ENCODE measurements at places on chromosomes 7 and 10.
A peak's percentile ranks its signal among the peaks of the same experiment; 100 is the strongest.

- peak; percentile 25 for DNase-seq
These were observed 22.0 kb downstream of the CYTH3 start for GRCh38 chr7:6250364-6250833.

GRCh38 chr10:127117125-127117524 is 79.3 kb downstream of the INSYN2A start:
- DNase-seq = no peak

DNA sequence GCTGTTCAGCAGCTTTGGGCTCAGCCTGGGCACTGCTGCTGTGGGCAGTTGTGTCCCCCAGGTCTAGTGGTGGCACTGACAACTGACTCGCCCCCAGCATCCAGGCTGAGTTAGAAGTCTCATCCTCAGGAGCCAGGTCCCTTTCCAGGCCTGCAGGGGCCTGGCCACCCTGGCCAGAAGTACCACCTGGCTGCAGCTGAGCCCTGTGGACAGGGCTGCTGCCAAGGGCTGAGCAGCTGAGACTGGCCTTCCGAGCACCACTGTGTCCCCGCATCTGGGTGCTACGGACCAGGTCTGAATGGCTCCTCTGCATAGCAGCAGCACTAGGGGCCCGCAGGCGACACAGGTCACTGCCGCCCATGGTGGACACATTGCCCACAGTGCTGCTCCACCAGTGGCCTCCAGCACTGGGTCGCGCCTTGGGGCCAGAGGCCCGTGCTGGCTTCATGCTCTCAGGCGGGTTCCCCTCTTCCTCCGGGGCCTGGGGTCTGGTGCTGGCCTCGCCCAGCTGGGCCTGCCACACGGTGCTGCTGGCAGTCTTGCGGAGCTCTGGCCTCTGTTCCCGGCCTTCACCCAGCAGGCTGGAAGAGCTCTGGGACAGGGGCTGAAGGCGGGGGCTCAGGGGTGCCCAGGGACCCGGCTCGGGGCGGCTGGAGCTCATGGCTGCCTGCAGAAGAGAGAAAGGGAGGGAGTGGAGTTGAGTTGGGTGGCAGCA is 6.2 kb downstream of the GPRIN2 start:
- DNase-seq = no peak

DNA sequence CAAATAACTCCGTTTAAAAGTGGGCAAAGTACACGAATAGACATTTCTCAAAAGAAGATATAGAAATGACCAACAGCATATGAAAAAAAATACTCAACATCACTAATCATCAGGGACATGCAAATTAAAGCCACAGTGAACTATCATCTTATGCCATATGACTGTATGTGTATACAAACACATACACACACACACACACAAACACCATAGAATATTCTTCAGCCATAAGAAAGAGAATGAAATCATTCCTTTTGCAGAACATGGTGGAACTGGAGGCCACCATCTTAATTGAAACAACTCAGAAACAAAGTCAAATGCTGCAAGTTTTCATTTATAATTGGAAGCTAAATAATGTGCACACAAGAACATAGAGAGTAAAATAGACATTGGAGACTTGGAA is 1019.4 kb downstream of the KCNMA1 start:
- DNase-seq = no peak

DNA sequence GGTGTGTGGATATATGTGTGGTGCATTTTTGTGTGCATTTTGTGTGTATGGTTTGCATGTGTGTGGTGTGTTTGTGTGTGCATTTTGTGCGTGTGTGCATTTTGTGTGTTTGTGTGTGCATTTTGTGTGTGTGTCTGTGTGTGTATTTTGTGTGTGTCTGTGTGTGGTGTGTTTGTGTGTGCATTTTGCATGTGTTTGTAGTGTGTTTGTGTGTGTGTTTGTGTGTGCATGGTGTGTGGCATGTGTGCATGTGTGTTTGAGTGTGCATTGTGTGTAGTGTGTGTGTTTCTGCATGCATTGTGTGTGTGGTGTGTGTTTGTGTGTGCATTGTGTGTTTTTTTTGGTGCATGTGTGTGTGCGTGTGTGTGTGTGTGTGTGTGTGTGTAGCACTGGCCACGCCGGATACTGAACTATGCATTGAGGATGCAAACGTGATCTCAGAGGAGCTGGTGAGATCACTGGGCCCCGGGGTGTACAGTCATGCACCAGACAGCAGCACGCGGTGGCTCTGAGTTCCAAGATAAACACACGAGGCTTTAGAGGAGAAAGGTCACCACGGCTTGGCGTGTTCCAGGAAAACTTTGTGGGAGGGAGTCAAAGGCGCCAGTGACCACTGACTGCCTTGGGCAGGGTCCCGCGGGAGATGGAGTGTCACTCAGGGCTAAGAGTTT is 106.6 kb upstream of the SHH start:
- DNase-seq = no peak

GRCh38 chr10:600876-601659 is 88.4 kb downstream of the DIP2C start:
- no peak for DNase-seq

DNA sequence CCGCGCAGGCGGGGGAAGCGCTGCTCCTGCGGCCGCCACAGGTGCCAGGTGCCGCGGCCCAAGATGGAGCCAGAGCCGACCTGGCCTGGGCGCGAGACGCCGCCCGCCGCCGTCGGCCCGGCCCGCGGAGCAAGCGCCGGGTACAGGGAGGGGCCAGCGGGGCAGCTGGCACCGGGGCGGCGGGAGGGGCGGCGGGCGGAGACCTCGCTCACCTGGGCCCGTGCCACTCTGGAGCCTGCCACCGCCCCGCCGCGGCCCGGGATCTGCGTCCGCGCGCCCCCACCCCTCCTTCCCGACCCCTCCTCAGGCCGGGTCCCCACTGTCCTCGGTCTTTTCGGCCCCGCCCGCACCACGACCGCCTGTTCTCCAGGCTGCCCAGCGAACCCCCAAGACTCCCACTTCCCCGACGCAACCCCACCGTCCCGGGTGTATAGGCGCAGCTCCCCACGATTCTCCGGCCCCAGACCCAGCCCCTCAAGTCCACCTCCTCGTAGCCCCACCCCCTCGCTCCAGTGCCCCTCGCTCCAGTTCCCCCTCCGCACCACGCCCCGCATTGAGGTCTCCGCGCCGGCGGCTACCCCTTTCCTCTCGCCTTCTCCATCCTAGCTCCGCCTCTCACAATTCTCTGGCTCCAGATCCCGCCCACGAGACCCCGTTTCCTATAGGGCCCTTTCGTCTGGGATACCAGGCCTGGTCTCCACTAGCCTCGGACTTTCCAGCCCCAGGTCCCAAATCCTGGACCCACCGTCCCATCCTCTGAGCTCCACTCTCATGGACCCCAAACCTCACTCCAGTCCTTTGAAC is at the start of gene GPRIN2:
Gene GPRIN2 (minus strand): TSS at position 144 of the 804 bp plus-strand sequence. CDS start 5,922 bp downstream, outside the sequence.
- no peak for DNase-seq

- no peak for DNase-seq
These were observed 623.7 kb downstream of the TYW1 start for GRCh38 chr7:67620216-67620933.

DNA sequence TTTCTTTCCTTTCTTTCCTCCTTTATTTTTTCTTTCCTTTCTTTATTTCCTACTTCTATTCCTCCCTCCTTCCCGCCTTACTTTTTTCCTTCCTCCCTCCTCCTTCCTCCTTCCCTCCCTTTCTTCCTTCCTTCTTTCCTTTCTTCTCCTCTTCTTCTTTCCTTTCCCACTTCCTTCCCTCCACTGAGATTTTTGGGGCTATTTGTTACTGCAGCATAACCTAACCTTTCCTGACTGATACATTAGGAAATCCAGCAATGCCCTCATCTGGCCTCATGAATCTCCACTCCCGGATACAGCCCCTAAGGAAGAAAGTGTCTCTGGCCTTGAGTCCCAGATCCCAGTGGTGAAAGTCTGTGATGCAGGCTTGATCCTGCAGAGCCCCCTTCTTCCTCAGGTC is 38.6 kb upstream of the BAIAP2L1 start:
- DNase-seq = no peak

GRCh38 chr10:52394246-52394645 is 80.2 kb downstream of the DKK1 start:
- DNase-seq = no peak

DNA sequence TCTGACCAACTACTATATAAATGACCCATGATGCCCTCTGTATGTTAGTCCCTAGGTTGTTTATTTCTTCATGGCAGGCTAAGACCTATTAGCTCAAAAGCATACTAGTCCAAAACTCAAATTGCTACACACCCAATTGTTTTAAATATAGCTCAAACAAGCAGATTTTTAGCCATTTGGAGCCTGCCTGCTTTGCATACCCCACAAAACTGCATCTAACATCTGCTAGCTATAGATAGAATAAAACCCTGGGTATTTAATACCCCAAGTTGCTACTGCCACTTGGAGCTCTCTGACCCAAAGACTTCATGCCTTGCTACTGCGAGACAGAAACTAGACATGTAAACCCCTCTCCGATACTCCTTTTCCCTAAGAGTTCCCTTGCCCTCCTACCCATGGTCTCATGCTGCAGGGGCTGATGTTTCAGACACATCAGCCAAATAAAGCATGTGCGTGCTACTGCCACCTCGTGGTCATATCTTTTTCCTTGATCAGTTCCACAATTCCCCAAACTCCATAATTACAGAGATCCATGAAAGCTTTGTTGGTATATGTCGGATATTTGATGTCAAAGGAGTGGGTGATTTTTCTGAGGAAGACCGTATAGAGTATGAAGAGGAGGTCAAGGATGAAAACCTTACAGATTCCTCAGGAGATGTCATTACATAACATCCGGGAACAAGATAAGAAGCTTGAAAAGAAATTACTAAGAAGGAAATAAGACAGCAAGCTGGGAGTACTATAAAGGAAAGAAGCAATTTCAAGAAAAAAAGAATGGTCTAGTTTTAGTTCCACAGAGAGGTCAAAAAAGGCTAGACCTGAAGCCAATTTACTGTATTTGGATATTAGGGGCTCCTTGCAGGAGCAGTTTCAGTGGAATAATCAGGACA is 386.6 kb downstream of the SH2D4B start:
- peak; percentile 18 for DNase-seq

DNA sequence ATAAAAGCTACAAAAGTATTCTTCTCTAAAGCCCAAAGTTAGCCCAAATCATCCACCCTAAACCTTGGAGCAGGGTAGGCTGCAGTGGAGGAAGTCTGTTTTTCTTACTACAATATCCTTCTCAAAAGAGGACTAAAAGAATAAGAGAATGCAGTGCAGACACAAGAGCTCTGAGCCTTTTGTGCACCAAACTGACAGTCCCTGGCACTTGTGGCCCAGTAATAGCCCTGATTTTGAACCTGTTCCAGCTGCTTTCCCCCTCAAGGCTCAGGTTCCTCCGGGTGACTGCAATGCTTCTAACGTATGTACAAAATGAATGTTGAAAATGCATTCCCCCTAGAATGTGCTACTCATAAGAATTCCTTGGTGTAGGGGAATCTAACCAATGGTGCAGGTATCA is 154.4 kb downstream of the JAZF1 start:
- DNase-seq = no peak

DNA sequence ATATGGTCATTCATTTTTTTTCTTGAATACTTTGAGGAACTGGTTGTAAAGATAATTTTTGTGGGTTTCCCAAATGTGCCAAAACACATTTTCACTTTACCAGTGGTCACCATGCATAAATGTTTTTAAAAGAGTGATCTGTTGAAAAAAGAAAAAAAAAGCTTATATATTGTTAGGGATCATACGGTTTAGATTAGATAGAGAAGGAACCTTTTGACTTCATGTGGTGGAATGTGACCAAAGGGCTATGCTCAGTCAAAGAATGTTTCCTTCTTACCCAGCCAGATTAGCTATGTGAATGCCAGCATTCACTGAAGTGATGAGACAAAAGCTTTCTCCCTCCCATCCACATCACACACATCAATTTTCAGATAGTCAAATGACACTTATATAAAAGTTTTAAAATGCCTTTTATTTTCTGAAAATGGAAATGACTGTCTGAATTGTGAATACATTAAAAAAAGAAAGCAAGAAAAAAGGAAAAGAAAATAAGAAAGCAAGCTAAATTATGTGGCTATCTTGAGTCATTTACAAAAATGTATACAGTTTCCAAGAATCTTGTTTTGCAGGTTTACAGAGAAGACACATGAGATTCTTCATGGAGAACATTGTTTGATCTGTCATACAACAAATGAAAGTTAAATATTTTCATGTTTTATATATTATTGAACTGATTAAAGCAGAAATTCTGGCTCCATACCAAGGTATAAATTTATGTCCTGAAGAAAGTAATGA is 8.6 kb upstream of the CPED1 start:
- DNase-seq = no peak

- DNase-seq = no peak
These were observed 10.1 kb downstream of the STK17A start for GRCh38 chr7:43593010-43593409.

DNA sequence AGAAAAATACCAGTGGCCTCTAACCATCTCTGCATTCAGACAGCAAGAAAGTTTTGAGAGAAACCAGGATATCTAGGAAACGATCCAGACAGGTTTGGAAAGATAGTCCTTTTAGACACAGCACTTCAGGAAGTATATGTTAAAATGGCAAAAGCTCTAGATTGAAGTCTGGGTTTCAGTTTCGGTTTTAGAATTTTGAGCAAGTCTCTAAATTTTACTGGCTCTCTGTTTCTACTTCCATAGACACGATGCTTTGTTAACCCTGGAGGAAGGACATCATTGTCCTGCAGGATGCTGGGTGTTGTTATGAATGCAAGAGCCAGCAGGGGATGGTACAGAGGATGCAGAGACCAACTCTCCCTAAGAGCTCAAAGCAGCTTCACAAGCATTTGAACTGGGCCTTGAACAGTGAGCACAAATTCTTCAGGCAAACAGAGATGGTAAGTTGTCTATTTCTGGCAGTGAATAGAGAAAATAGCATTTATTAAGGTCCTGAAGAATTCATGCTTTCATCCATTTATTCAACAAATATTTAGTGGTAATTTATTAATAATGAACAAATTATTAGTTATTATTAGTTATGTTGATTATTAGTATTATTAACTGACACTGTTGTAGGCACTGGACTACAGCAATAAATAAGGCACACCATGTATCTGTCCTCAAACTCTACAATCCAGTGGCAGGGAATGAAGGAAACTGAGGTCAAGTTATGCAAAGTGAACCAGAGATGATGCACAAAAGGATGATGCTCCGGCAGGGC is 152.7 kb upstream of the NRP1 start:
- no peak for DNase-seq

DNA sequence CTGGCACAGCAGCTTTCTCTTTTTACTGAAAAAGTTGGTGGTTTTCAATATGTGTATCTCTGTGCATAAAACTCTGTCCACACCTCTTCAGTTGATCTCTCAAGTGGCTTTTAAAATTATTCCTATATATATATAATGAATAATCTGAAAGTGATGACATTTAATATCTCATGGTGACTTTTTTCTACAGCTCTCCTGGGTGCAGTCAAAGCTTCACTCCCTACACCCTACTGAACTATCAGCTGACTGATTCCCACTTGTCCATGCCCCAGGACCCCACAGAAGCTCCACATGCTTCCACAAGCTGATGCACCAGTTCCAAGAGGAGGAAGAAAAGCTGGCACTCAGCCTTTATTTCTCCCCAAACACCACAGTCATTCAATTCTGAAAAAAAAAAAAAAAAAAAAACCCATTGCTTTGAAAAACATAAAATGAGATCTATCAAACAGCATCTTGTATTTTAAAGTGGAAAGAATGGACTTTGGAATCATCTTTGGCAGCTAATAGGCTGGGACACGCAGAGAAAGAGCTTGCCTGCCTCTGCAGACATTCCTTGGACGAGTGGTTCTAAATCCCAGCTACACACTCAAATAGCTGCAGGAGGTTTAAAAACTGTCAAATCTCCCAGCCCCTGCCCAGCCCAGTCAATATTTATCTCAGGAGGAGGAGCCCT is 75.3 kb upstream of the GDF10 start:
- DNase-seq = no peak

- no peak for DNase-seq
These were observed 1.6 kb downstream of the NCOA4 start for GRCh38 chr10:46028584-46029460.

- no peak for DNase-seq
These were observed 16.4 kb downstream of the LRRC4 start for GRCh38 chr7:128014811-128015210.

GRCh38 chr10:101492205-101492604 is 95.9 kb downstream of the POLL start:
- no peak for DNase-seq
